ENCODE measurements at places on chromosomes 12 and 14.

DNA sequence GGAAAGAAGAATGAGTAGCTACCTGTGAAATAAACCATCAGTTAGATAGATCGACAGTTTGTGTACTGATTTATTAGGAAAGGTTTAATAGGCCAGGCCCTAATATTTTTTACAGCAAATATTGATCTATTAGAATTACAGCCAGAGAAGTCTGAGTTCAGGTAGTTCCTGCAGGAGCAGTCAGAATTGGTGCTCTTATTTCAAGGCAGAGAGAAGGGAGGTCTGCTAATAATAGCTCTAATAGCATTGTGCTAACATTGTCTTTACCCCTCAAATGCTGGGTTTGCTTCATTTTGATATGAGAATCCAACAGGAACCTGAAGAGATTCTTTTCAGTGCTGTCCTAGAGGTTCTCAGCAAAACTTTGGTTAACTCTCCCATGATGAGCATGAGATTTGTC lies 343.8 kb upstream of the NAV3 start:
- no peak for DNase-seq

DNA sequence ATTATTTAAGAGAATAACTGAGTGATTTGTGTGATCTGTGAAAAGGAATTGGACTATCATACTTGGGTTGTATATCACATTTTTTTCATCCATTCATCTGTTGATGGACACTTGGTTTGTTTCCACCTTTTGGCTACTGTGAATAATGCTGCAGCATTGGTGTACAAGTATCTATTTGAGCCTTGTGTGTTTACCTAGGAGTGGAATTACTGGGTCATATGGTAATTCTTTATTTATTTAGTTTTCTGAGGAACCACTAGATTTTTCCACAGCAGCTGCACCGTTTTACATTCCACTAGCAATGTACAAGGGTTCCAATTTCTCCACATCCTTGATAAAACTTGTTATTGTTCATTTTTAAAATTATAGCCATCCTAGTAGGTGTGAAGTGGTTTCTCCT lies 56.1 kb downstream of the APAF1 start:
- DNase-seq = no peak

DNA sequence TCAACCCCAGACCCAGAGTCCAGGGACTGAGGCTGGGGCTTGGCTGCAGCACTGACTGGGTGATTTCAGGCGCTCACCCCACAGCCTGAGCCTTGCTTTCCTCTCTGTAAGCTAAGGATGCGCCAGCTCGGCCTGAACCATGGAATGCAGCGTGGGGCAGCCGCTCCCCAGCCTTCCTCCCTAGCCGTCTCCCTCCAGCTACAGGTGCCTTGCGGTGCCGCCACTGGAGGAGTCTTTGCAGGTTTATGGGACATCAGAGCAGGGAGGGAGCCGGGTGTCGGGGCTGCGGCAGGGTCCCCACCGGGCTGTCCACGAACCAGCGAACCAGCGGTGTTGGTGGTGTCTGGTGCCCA lies 19.4 kb downstream of the PPP2R5C start:
- no peak for DNase-seq

- DNase-seq = no peak
Observed at GRCh38 chr12:1435044-1435443, 159.3 kb downstream of the FBXL14 start.

All from HS-27A (cell line).